Activated CD4-positive, alpha-beta T cell treated with anti-CD3 and anti-CD28 coated beads, Interleukin-2, amount 50 U/mL, for 24 hours (primary cell): ENCODE measurements at places on chromosomes 7 and 10.
A peak's percentile ranks its signal among the peaks of the same experiment; 100 is the strongest.

DNA sequence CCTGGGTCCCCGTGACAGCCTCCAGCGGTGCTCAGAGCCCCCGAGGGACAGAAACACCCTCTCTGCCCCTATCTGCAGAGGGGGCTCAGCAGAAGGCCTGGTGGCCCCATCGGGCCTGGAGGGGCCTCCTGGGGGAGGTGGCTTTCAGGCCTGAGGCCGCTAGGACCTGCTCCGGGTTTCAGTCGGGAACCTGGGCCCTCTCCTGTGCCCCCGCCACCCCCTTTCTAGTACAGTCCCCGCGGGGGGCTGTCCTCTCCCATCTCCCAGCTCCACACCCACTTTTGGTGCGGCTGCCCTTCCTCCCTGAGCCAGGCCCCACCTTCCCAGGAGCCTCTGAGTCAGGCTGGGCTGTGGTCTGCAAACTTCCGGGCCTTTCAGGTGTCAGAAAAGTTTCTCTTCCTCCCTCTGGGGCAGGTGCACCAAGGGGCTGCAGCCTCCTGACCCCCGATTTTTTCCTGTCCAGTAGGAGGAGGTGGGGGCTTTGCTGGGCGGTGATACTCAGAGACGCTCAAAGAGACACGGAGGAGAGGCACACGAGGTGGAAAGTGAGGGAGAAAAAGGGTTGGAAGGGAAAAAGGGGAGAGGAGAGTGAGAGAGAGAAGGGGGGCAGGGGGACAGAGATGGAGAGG, 692 bp downstream of the CARD11 start:
- DNase-seq, result peak; percentile 56

GRCh38 chr7:108073305-108074070, 56.7 kb downstream of the LAMB4 start:
- no peak for DNase-seq

GRCh38 chr10:88838766-88839350, 12.8 kb downstream of the ANKRD22 start:
- no peak for DNase-seq

DNA sequence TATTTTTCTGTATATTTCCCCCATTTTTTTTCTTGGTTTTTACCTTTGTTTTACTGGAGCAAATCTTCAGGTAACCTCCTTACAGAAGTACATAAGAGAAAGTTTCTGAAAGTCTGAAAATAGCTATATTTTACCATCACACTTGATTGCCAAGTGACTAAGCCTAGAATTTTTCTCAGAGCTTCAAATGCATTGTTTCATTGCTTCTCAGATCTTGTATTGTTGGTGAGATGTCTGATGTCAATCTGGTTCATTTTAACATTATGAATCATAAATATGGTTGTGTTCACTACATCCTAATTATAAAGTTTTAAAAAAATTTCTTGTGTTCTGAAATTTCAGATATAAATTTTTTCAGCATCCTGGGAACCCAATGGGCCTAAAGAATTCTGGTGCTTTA, 228.2 kb downstream of the AHR start:
- DNase-seq, result no peak

- no peak for DNase-seq
Observed at GRCh38 chr7:141119187-141119586, 45.3 kb downstream of the TMEM178B start.

GRCh38 chr7:154836021-154836448, 166.9 kb downstream of the PAXIP1 start:
- no peak for DNase-seq

- no peak for DNase-seq
Observed at GRCh38 chr7:123230147-123230546, 30.4 kb upstream of the SLC13A1 start.

DNA sequence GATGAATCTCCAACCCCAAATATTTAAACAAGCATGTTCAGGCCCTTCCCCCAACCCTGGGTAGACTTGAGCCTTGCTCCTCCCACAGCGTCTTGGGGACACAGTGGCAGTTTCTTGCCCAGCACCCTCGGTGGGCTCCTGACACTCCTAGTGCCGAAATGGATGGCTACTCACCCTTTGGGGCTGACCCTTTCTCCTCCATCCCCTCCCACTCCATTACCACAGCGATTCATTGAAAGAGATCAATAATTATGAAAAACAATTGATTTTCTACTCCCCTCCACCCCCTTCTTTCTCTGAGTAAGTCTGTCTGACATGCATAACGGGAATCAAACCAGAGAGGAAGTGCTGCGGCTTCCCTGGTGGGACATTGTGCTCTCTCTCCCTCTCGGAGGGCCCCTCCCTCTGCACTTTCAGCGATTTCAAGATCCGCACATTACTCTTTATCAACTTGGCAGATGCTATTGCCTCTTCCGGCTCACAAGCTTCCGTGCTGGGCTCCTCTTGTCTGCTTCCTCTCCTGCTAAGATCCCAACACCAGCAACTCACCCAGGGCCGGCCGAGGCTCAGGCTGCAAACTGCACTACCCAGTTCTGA, 79.0 kb upstream of the PLXNA4 start:
- DNase-seq, result no peak

- no peak for DNase-seq
Observed at GRCh38 chr7:69864274-69864673, 266.0 kb downstream of the AUTS2 start.

- DNase-seq, result no peak
Observed at GRCh38 chr7:85916016-85916415, 727.7 kb upstream of the GRM3 start.

DNA sequence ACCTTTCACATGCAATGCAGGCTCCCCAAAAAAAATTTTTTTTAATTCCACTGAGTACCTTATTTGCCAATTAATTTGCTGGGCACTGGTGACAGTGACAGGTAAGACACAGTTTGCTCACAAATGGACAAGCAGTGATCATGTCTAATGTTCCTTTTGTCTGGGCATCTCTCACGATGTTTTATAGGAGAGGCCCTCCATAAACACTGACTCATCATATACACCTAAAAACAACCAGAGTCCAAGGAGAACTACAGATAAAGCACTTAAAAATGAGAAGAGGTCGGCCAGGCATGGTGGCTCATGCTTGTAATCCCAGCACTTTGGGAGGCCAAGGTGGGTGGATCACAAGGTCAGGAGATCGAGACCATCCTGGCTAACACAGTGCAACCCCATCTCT, 105.1 kb downstream of the ATE1 start:
- DNase-seq, result no peak

DNA sequence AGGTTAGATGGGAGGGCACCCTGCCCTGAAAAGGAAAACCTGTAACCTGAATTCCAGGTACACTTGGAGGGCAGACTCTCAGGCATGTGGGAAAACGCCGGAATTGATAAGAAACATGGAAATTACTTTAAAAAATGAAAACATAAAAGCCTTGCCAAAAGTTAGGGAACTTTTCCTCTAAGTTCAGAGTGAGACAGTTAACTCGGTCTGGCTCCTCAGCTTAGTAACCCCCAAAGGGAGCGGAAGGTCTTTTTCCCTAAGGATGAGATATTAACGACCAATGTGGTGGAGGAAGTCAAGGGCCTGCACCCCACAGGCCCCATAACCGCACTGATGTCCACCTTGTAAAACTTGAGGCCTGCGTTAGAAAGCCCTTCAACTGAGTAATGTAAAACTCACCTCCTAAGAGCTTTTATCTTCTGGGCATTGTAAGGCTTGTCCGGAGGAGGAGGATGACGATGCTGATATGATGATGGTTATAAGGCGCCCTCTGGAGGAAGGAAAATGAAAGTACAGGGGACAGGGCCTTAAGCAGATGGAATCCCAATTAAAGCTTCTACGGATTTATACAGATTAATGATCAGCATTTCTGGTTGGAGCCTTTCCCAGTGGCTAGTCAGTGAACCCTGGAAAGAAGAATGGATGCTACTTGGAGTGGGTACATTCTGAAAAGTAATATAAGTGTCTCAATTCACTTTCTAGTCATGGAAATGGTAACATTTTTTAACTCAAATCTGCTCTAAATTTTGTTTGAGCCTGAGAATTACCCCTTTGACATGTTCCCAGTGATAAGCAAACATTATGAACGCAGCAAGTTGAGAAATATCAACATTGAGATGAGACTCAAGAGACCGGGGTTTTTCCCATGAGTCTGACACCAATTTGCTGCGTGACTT, 694 bp downstream of the COL1A2 start:
- no peak for DNase-seq

- DNase-seq, result peak; percentile 21
Observed at GRCh38 chr10:87860156-87860795, 3.1 kb downstream of the KLLN start.

- DNase-seq, result no peak
Observed at GRCh38 chr10:112345743-112346142, 28.2 kb upstream of the ACSL5 start.

DNA sequence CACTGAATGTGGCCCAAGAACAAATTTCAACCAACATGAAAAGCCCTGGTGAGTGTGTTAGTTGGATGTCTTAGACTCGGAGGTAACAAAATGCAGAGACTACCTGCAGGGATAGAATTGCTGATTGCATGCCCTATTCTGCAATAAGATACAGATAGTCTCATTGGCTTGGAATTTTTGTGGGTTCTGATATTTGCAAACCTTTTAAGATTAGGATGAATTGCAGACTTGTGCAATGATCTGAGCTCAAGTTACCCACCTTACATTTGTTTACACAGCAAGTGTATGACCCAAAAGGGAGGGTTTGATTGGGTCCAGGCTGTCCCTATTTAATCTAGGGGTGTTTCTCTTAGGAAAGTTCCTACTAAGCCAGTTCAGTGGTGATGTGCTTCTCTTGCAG, 45.4 kb downstream of the GPR37 start:
- no peak for DNase-seq

DNA sequence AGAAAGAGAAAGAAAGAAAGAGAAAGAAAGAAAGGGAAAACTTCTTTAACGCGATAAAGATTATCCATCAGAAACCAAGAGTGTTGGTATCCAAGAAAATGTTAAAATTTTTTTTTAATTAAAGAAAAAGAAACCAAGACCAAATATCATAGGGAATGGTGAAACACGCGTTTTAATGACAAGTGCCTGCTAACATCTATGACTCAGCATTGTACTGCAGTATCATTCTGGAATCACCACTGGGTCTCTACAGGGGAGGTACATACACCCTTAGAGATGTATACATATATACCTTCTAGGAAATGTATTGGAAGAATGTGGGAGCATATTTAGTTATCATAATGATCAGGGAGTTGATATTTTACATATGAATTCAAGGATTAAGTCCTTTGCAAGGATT, 32.1 kb upstream of the PIK3AP1 start:
- DNase-seq, result no peak

DNA sequence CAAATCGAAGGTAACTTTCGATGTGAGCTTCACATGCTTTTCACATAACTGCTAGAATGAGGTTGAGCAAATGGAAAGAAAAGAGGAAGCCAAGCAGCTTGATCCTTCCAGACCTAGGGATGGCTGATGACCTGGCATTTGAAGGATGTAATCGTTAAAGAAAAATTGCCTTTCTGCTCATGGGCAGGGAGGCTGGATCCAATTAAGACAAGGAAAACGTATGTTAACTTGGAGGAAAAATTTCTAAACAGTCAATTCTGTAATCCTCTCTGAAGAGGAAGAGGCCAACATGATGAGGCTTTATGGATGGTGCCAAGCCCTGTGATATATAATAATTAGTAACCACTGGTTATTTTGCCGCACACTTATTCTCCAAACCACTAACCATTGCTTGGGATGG, 12.5 kb downstream of the GRK5 start:
- DNase-seq, result no peak

DNA sequence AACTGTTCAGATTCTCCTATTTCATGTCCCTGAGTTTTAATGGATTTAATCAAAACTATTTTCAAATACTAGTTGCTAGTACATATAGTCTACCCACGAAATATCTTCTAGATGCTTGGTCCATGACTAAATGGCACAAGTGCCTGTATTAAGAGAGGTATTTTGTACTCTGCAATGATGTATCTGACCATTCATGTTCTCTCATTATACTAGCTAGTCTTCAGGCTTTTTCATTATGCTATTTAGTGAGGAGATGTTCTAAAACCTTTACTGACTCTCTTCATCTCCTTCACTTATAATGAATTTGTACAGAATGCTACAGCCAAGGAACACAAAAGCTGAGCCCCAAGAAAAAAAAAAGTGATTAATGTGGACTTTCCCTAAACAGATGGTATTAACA, 222.5 kb downstream of the AHR start:
- no peak for DNase-seq

DNA sequence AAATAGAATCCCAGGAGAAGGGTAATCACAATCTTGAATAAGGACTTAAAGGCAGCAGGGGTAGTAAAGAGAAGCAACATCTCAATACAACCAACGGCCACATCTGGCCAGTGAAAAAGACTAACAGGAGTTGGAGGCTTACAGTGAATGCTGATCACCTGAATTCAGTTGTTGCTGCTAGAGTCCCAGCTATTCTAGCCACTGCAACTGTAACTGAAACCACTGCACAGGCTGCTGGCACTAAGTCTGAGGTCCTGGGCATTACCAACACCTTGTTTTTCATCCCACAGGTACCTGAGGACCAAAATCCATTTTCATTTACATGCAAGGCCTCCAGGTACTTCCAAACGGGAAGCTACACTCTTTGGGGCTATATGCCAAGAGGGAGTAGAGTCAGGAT, 44.4 kb downstream of the TPK1 start:
- no peak for DNase-seq

DNA sequence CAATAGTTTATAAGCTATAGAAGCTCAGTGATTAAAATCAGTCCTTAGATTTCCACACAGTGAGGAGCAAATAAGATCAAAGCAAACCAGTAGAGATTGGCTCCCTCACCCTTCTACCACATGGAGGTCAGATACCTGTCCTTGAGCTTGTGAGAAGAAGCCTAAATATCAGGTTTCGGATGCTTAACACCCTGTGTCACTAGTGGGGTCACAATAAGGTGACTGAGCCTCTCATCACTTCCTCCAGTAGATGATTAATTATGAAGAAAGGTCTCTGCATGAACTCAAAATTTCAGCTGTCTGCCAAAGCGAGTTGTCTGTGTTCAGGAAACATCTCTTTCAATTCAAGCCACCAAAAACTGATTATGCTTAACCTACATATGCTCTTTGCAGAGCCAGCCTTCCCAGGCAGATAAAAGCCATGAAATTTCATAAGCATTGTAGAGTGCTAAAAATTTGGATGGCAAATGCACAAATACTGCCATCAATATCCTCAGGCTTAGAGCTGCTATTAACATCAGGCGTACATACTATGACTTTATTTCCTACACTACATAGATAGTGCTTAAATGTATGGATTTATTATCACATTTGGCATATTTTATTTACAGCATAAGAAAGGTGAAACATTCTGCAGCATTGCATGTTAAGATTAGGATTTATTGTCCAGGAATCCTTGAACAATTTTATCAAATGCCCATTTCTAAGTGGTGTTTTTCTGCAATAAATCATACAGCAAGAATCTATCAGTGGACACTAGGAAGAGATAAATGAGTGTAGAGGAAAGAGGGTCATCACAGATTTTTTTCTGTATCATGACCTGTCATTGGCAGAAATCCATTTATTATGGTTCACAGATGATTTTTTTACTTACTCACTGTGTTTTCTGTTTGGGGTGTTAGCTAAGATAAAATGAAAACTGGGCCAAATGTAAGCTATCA, 285.1 kb upstream of the SP8 start:
- no peak for DNase-seq

GRCh38 chr10:106960812-106961211, 203.7 kb downstream of the SORCS1 start:
- DNase-seq, result no peak
